ENCODE measurements at places on chromosomes 4 and X.
A peak's percentile ranks its signal among the peaks of the same experiment; 100 is the strongest.

DNA sequence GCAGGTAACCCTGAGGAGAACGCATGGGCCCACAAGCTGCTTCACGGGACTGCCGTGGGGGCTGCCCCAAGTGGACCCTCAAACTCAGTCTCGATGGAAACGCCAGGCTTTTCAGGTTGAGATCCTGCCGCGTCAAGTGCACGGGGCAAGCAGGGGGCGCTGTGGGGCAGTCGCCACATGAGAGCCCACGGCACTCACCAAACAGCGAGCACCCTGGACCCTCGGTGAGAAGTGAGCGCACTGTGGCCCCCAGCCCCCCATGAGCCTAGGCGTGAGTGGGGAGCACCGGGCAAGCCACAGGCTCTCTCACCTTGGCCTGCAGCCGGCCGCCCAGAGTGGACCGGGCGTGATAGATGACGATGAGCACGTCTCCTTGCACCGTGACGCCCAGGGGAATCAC lies 50.9 kb upstream of the CPLX1 start:
- DNase-seq = no peak

DNA sequence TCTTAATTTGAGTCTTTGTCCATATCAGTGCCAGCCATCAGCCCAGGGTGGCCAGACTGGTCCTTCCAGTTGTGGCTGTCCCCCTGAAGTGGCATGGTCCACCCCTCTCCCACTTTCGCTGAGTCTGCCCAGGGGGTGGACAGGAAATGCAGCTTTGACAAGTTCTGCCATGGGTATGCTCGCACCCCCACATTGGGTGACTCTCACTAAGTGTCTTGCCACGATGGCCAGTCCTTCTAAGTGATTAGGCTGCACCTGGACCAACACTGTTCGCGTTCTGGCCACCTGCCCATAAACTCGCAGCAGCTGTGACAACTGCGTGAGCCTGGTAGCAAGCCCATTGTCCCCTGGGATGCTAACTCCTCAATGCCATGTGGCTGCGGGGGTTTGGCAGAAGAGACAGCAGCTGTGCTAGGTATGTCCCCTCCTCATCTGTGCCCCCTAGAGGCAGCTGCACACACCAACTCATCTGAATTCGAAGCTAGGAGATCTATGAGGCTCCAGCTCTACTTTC lies 10.0 kb upstream of the LNX1 start:
- peak; percentile 73 for DNase-seq

DNA sequence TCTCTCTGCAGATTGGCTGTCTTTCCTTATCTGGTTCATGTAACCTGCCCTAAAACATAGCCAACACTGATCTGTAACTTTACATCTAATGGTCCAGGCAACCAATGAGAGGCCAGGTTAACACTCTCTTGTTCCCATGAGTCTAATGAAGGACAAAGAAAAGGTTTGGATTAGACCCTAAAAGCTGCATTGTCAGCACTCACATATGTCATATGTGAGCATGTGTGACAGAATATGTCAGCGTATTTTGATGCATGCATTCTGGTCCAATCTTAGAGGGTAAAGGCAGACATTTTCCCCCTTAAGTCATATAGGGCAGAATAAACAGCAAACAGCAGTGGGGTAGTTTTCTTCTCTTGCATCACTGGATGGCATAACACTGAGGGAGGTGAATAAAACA lies 3.7 kb downstream of the NDST3 start:
- no peak for DNase-seq

GRCh38 chrX:15497865-15498264 lies 2.7 kb upstream of the BMX start:
- DNase-seq = peak; percentile 24

- no peak for DNase-seq
These were observed 3.6 kb downstream of the IL9R start for GRCh38 chrX:156001001-156001666.

- no peak for DNase-seq
These were observed 392.3 kb downstream of the ARHGAP24 start for GRCh38 chr4:85867271-85867670.

DNA sequence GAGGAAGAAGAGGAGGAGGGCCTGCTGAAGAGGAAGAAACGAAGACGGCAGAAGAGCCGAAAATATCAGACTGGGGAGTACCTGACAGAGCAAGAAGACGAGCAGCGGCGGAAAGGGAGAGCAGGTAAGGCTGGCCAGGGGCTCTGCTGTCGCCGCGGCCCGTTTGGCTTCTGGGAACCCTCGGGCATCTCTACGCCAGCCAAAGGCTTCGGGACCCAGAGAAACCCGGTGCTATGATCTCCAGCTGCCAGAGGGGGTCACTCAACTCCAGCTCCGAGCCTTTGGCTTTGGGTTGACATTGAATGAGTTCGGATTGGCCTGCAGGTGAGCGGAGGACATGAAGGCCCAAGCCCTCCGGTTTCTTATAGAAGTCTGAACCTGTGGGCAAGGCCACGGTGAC lies 42.8 kb downstream of the BCORL1 start:
- no peak for DNase-seq

GRCh38 chr4:77510367-77510766 lies 95.3 kb upstream of the CXCL13 start:
- DNase-seq = no peak

DNA sequence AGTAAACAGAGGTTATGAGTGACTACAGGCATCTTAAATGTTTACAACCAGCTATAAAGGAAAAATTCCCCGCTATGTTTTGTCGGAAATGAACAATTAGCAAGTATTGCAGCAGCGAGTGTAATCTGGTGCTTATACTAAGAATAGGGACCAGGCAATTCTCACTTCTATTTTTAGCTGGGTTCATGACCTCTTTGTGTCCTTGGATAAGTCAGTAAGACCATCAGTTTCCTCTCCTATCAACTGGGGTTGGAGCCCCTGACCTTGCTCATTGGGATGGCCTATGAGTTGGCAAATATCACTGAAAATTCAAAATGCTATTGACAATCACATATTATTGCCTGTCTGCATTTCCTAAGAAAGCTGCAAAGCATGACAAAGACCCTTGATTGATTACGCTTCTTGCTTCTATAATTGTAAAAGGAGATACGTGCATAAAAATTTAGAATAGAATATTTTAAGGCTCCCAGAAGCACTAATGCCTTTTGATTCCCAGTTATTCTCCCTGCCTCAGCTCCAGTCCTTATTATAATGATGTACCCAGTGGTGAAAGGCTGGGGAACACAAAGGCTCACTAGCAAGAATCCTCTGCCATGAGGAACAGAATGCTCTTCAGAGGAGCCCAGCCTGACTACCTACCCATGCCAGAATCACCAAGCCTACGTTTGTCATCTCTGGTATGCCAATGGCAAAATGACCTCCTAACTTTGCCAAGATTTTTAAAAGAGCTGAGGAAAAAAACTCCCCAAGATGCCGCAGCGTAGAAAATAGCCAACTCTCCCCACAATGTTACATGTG lies 21.9 kb downstream of the GATB start:
- DNase-seq = no peak

DNA sequence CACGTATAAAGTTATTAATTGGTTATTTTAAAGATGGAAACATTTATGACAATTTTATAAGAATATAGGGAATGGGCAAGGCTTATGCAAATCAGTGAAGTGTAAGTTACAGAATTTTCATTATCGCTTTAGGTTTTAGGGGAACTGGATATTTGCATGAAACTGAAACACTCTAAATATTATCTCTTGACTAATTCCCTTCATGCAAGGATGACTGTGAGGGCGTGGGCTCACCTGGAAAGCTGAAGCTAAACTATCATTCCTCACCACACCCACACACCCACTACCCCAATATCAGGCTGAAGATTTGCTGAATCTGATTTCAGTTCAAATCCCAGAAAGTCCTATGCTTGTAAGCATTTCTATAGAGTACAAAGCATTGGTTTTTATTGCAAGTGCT lies 81.7 kb upstream of the ARHGAP24 start:
- no peak for DNase-seq

- no peak for DNase-seq
These were observed 195.2 kb upstream of the EPHA5 start for GRCh38 chr4:65865489-65865888.

GRCh38 chrX:21735038-21735767 lies 22.7 kb downstream of the SMPX start:
- DNase-seq = no peak

GRCh38 chrX:40245488-40246071 lies 147.8 kb upstream of the BCOR start:
- no peak for DNase-seq
